ENCODE measurements at places on chromosomes 5 and 9.

DNA sequence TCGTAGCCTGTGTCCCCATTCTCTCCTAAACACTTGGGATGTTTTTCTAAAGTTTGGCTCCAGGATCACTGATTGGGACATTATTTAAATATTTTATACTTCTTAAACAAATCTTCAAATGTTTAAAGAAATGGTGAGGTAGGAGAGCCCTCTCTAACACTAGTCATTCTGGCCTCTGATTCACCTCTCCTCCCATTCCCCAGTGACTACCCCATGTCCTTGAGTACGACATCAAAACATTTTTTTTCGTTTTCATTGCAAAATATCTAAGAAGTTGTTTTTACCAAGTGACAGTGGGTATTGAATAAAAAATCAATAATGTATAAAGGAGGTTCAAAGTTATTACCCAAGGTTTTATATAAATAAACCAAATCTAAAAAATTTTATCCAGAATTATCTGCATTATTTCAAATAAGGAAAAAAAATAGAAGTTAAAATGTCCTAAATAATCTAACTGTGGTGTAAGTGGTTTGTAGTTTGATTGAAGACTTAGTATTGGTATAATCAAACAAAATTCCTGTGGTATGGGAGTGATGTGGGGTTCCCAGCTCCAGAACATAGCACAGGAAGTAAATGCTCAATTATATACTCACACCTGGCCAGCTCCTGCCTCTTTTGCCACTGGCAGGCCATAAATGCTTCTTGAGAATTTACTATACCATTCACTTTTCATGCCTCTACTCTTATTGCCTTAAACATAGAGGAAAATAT lies 51.1 kb downstream of the MAST4 start:
- DNase-seq, result no peak

DNA sequence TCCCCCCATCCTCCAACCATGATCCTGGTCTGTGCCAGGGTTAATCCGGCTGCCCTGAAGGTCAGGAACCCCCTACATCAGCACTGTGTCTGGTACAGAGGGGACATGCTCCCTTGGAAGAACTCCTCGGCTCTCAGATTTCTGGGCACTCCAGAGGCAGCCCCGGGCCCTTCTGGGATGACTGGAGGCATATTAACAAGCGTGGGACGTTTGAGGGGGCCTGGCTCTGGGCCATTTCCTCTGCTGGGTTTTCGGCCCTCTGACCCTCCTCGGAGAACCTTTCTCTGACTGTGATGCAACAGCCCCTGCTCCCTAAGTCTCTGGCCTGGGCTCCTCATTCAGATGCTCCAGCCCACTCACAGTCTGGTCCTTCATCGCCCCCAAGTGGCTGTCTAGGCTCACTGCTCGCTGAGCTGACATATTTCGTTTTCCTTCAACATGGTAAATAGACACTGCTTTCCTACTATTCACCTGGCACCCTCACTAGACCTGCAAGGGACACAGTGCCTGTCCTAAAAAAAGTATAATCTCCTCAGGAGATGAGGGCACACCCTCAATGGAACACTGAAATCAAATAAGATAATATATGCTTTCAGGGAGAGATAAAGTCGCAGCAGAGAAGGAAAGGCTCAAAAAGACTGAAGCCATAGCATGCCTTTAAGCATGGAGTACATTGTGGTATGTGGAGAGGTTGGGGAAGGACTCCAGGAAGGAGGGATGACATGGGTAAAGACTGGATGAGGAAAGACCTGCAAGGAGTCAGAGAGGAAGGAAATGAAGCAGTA lies 404.7 kb upstream of the TRPC7 start:
- DNase-seq, result no peak

DNA sequence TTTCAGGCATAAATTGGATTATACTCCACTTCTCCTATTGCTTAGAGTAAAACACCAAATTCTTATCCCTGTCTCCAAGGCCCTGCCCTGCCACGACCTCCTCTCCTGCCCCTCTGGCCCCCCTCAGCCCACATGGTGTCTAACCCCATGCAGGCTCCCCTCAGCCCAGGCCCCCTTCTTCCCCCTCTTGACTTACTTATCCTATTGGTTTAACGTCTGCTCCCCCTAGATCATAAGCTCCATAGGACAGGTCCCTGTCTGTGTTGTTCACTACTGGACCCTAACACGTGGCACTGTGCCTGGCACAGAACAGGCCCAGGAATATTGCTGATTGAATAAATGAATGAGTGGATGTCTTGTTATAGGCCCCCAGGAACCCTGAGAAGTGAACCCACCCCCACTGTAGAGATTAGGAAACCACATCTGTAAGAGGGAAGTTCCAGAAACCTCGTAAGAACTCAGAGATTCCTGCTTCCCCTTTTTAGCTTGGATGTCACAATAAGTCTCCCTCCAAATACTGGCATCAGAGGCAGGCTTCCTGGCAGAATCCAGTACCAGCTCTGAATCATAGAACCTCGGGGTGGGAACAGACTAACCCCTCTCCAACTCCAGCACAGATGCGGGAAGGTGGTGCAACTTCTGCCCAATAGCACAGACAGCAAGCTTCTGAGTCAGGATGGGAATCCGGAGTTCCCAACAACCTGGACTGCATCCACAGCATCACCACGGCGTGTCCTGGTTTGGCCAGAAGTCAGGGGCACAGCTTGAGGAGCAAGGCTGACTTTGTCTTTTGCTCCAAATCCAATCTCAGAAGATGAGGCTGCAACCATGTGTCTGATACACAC lies 31.5 kb downstream of the HRH2 start:
- no peak for DNase-seq

- no peak for DNase-seq
Measured at GRCh38 chr9:35227284-35227683, 65.5 kb downstream of the UNC13B start.

- no peak for DNase-seq
Measured at GRCh38 chr5:179405426-179406030, 60.3 kb upstream of the ADAMTS2 start.

DNA sequence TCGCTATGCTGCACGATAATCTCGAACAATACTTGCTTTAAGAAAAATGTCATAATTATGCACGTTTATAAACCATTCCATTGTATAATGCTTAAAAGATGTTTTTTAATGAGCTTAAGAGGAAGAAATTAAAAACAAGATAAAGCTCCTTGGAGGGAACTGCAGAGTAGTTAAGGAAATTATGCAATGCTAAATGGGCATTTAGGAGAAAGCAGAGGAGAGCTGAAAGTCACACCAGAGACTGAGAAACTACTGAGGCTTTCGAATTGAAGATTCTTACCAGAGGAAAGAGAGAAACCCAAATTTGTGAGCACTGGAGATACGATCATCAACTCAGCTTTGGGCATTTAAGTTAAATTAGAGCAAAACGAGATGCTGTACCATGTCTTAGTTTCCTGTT lies 119.4 kb downstream of the CDH10 start:
- DNase-seq, result no peak

DNA sequence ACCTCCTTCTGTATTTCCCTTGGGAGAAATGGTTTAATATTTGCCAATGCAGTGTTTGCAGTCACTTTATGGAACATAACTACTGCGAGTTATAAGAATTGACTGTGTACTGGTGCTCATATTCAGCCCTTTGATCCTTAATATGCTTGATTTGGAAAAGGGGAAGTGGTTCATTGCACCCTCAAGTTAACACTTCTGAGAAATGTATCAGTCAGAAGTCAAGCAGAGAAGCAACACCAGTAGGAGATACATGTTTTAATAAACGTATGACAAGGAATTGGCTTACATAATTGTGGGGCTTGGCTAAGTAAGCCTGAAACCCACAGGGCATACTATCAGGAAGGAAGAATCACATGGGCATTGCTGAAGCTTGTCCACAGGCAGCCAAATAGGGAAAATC lies 131.0 kb upstream of the SPRY4 start:
- no peak for DNase-seq

DNA sequence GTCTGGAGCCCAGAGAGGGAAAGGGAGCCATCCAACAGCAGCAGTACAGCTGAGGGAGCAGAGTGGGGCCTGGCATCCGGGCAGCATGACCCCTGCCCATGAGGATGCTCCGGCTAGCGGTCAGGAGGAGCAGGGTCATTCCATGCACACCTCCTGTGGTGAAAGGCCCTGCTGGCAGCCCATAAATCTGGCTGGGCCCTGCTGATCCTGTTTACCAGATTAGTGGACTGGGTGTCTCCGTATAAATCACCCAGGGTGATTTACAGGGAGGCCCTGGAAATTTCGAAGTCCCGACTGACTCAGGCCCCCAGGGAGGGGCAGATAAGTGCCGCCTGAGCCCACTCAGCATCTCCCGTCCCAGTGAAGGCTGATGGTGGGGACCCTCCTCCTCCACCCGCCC lies 117.6 kb upstream of the HAND1 start:
- DNase-seq, result no peak

- DNase-seq, result no peak
Measured at GRCh38 chr9:109251080-109251775, 69.6 kb downstream of the EPB41L4B start.

GRCh38 chr9:86902991-86903733 lies 44.1 kb downstream of the GAS1 start:
- DNase-seq, result no peak

DNA sequence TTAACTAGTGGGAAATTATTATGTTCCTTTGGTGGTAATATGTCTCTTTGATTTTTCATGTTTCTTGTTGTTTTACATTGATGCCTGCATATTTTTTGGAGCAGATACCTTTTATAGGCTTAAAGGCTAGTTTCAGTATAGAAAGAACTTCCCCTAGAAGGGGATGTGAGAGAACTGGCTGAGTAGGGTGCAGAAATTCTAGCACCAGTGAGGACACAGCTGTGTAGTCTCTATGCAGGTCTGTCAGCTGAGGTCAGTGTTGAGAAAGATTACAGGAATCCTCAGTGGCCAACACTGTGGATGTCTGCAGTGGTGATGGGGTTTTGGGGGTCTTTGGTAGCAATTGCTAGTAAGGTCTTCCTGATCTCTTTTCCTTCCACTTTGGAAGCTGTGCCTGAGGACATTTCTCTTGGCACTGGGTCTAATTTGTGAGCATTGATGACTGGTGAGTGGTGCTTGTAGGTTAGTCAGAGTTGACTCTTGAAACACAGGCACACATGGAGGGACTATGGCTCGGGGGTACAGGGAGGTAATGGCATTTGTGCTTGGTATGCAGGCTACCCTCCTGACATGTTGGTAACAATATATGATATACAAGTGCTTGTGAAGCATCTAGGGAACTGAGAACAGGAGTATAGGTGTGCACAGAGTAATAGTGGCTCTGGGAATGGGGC lies 221.4 kb downstream of the SPATA31D1 start:
- DNase-seq, result no peak

- no peak for DNase-seq
Measured at GRCh38 chr5:98490348-98490747, 283.1 kb upstream of the RGMB start.

- DNase-seq, result no peak
Measured at GRCh38 chr5:79191457-79191856, 44.5 kb upstream of the JMY start.

GRCh38 chr9:7777771-7778170 lies 21.8 kb downstream of the DMAC1 start:
- DNase-seq, result no peak

GRCh38 chr9:112119225-112120029 lies 55.7 kb downstream of the SUSD1 start:
- DNase-seq, result no peak

DNA sequence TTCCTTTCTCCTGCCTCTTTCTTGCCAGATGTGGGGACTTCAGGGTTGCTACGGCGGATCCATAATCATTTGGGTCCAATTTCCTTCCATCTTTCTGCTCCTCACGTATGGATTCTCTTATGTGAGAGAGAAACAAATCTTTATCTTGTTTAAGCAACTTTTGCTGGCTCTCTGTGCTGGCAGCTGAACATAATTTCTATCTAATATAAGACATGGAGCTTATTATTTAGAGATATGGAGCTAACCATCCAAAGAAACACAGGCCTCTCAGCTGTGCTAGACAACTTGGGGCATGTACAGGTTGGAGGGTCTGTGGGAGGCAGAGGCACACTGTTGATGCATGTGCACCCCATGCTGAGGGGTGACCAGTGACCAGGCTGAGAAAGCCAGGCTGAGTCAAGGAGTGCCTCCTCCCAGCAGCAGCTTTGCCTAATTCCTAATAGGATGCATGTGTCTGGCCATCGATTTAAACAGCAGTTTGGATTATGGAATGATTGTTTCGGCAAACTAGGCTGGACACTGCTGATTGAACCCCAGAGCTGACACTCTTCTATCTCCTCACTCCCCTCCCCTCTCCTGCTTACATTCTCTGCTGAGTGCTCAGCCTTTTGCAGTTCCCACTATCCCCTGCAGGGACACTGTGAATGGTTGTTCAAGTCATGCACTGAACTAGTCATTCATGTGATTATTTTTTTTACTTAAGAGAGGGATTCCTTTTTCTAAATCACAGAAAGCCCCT lies 195.8 kb downstream of the ERCC6L2 start:
- DNase-seq, result no peak

DNA sequence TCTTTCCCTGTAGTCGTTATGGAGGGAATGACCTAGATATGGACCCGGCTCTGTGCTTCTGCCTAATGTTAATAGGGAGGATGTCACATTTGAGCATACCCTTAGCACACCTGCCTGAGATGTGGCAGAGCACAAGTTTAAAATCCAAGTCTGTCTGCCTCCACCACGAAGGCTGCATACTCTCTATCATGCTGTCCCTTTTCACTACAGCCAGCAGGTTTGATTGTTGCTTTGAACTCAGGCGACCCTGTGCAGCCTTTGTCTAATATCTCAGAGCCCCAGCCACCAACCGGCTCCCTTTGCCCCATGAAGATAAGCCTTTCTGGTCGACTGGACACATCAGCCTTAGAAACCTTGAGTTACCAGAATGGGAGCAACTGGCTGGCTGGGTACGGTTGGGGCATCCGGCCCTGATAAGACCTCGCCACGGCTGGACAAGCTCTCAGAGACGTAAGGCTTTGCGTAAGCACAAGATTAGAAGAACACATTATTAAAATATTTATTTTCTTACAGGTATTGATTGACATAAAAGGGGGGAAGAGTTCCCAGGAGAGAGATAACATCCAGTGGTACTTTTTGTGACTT lies 222.0 kb upstream of the TRIM32 start:
- no peak for DNase-seq

DNA sequence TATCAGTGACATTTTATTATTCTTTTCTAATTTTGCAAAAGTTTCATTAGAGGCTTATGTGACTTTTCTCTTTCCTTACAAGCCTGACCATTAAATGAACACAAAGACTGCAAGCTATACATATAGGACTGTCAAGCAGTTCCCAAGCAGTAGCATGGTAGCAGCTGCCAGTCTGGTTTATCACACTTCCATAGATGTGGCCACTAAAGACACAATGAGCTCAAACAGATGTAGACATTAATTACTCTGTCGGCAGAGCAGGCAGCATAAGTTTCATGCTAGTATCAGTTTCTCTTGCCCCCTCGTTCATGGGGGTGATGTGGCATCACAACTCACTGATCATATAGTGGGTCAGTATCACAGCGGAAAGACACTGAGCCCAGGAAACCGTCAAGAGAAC lies 89.5 kb downstream of the CDH10 start:
- DNase-seq, result no peak

DNA sequence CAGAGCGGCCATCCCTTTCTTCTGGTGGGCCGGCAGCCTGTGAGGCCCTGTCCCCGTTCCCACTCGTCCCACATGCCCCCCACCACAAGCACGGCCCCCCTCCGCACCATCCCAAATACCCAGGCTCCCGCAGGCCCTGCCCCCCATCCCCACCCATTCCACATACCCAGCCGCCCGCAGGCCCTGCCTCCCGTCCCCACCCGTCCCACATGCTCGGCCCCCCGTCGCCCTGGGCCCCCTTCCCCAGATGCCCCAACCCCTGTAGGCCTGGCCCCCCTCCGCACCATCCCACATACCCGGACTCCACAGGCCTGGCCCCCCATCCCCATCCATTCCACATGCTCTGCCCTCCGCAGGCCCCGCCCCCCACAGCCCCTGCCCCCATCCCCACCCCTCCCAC lies 11.5 kb downstream of the SLC6A19 start:
- DNase-seq, result no peak

Measured in stimulated activated CD8-positive, alpha-beta memory T cell treated with anti-CD3 and anti-CD28 coated beads, Interleukin-2, amount 100 ng/mL, for 1 hour (primary cell).